ENCODE measurements at places on chromosomes 2 and 18.

- DNase-seq: no peak
These were observed 186.6 kb downstream of the MGAT5 start for GRCh38 chr2:134440336-134440909.

DNA sequence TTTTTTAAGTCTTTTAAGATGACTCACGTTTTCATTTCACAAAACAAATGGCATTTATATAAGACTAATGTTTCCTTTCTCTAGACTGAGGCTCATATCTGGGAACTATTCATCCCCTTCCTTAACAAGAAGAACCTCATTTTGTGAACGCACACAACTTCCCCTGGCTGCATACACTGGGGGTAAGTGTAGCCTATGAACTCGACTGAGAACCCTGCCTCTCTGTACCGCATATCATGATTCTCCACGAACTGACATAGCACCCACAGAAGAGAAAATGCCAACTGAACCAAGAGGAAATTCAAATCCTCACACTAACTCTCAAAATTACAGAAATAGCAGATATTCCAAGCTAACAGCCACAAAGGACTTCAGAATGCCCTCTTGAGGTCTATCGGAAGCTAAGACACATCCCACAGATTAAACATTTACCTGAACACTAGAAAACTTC is 236.7 kb downstream of the TCF4 start:
- no peak for DNase-seq

- no peak for DNase-seq
These were observed 55.5 kb downstream of the CRACDL start for GRCh38 chr2:98880266-98881152.

- no peak for DNase-seq
These were observed 176.4 kb upstream of the RAB6C start for GRCh38 chr2:129803032-129803431.

- no peak for DNase-seq
These were observed 187.2 kb downstream of the TXNL1 start for GRCh38 chr18:56451188-56451587.
